ENCODE measurements at places on chromosomes 3 and 15.

DNA sequence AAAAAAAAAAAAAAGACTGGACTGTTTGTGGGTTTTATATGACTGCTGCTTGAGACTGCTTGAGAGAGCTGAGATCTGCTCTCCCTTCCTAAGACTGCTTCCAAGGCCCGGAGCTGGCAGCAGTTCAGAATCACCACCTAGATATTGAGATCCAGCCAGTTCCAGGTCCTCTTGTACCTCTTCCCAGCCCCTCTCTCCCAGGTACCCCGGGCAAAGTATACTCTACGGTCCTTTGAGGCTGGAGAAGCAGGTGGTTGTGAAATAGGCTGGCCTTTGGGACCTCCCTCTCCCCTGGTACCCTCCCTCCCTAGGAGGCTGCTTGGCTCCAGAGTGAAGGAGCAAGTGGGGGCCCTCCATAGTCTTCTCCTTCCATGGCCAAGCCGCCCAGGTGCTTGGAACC is 12.6 kb upstream of the BAHD1 start:
- no peak for DNase-seq

GRCh38 chr3:73656241-73656890 is 31.6 kb upstream of the PDZRN3 start:
- DNase-seq, result no peak

DNA sequence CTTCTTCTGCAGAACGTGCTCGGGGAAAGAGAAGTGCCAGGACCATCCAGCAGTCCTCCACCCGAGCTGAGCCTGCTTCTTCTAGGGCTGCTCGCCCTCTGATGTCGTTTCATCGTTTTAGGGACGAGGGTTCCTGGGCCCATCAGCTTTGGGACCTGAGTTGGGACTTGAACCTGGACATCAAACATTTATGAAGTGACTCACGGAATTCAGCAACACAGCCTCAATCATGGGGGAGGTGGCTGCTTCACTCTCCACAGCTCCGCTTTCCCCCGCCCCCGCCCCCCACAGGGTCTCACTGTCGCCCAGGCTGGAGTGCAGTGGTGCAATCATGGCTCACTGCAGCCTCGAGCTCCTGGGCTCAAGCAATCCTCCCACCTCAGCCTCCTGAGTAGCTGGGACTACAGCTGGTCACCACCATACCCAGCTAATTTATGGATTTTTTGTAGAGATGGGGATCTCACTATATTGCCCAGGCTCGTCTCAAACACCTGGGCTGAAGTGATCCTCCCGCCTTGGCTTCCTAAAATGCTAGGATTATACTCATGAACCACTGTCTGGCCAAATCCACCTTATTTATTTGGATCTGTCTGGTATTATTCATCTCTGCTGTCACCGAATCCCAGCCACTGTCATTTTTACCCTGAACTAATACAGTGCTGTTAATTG is 725 bp upstream of the SCAMP2 start:
- DNase-seq, result no peak

DNA sequence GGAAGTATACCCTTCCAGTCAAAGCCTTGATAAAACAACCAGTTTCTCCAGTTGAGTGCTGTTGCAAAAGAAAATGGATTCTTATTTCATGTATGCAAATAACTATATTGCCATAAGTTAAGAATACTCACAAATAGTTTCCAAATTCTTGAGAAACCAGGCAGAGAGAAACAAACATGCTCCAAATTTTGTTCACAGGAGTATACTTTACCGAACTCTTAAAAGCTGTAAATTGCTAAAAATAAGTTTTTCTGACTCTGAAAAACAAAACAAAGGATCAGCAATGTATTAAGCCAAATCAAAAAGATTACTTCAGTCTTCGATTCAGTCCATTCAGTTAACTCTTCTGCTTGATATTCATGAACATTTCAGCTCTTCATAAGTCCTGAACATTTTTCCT is 646.5 kb downstream of the MCTP2 start:
- no peak for DNase-seq

GRCh38 chr3:151219056-151219455 is 16.0 kb upstream of the GPR171 start:
- peak; percentile 52 for DNase-seq

DNA sequence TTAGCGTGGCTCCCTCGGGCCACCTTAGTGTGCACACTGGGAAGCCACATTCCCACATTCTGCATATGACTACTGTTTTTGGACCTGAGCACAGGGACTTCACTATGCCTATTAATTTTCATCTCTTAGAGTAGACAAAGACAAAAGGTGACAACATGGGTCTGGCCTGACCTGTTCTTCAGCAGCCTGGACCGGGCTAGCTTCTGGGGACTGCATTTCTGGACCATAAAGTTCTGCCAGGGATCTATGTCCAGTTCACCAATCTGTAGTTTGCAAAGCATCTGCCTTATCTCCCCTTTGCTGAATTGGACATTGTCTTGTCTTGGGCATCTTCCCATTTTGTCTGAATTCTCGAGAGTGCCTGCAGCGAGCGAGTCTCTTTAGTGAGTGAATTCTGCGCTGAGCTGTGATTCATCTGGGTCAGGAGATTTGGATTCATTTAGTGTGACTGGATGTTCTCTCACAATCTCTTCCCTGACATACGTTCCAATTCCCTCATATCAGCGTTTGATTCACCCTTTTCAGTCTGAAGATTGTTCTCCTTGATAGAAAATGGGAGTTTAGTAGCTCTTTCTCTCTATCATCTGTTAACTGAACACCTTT is 112.2 kb upstream of the PLXNA1 start:
- no peak for DNase-seq

DNA sequence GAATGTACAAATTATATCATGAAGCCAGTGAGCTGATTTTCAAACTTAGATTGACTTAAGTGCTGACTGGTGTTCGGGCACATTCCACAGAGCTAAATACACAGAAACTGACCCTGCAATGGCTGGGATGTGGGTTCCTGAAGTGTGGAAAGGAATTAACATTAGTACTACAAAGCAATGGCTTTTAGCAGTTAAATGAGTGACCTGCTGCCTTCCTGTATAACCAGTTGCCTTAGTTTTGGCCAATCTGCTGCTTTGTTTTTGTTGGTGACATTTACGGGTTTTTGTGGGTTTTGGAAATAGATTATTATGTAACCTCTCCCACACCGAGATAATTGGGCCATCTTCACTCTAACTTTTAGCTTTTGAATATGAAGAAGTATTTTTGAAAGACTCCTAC is 2.4 kb upstream of the SKIC8 start:
- DNase-seq, result no peak

- no peak for DNase-seq
Measured at GRCh38 chr3:135192929-135193328, 397.9 kb downstream of the EPHB1 start.

Measured in epithelial cell of proximal tubule (primary cell).